ENCODE measurements at places on chromosomes 1 and 21. TPM values are rescaled to one million over a fixed set of nuclear protein-coding genes. Genes with fewer than 3 reads are reported as not detected.

Gene HMCN1
- 5.6 TPM for total RNA-seq

Gene CCDC17
- 2.4 TPM for total RNA-seq

Gene TRPM2
- total RNA-seq, result 0.92 TPM

Gene PRDX1
- 1,197 TPM for total RNA-seq

Gene ZSCAN20
- 3.7 TPM for total RNA-seq

Gene ARTN
- 28.5 TPM for total RNA-seq

Gene ANXA9
- 1.6 TPM for total RNA-seq

Gene GPR89B
- total RNA-seq, result 16.9 TPM

Gene FTCD
- 9.6 TPM for total RNA-seq

Gene OR2AK2
- total RNA-seq, result not detected

Gene GNG4
- total RNA-seq, result 40.8 TPM

Gene AADACL3
- total RNA-seq, result 0.94 TPM

Gene RGS1
- total RNA-seq, result 0.22 TPM

Gene LAMC1
- total RNA-seq, result 135 TPM

Gene ELF3
- total RNA-seq, result 13.7 TPM

Gene WDTC1
- 24.9 TPM for total RNA-seq

Gene MRPL37
- total RNA-seq, result 143 TPM

Gene CD247
- total RNA-seq, result 1.8 TPM

Gene FRRS1
- 6.2 TPM for total RNA-seq

Gene DCST2
- total RNA-seq, result 0.83 TPM

Gene LCE1D
- not detected for total RNA-seq

Gene PDXK
- total RNA-seq, result 116 TPM

Gene MXRA8
- 6.7 TPM for total RNA-seq

Gene KRTAP19-3
- not detected for total RNA-seq

Gene FMO4
- total RNA-seq, result 3.6 TPM

Gene NTRK1
- 0.23 TPM for total RNA-seq

Gene VWA5B1
- total RNA-seq, result 1.4 TPM

Gene C1orf21
- total RNA-seq, result 20.1 TPM

Gene SPATA45
- total RNA-seq, result 0.73 TPM

Gene OR2L13
- not detected for total RNA-seq

Gene SAMSN1
- 1.0 TPM for total RNA-seq

Gene AGL
- 22.5 TPM for total RNA-seq

Gene HSF2BP
- total RNA-seq, result 1.1 TPM

Gene PGLYRP4
- not detected for total RNA-seq

Gene RNU1-3
- 1,267 TPM for total RNA-seq

Gene RBM34
- total RNA-seq, result 97.4 TPM

Gene EVI5
- 14.3 TPM for total RNA-seq

Data from WTC11 (cell line).